ENCODE measurements at places on chromosomes 1 and 21.

- no peak for DNase-seq
Measured at GRCh38 chr1:62882201-62883104, 98.5 kb downstream of the ATG4C start.

DNA sequence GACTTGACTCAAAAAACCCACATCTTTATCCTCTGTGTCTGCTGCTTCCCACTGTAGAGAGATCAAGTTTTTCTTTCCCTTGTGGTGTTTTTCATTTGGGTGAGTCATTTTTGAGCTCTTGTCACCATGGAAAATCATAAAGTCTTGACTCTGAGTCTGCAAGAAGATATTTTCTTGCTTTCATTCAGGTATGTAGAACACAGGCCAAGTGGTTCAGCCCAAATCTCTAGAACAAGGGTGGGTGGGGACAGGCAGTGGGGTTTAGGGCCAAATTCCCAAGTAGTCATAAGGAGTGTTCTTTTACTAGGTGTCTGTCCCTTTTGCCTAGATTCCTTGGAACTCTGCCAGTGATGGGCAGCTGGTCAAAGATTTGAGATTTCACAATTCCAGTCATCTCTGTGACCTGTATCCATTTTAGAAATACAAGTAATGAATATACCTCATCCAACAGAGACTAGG is 21.5 kb upstream of the ARHGAP29 start:
- no peak for DNase-seq

DNA sequence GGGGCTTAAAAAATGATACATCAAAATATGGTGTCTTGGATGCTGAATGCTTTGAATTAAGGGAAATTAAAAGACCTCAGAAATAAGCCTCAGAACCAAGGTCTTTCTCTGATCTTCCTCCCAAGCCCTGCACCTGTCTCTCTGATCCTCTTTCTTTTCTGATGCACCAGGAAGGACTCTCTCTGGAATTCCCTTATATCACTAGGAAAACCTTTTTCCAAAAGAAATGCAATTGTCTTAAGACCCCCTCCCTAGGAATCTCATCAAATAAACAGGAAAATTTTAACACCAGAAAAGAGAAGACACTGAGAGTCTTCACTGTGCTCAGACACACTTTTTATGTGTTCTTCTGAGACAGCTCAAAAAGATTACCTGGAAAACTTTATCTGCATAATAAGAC is 159.5 kb upstream of the PTBP2 start:
- no peak for DNase-seq

GRCh38 chr1:50453266-50453665 is 30.0 kb upstream of the DMRTA2 start:
- DNase-seq = no peak

DNA sequence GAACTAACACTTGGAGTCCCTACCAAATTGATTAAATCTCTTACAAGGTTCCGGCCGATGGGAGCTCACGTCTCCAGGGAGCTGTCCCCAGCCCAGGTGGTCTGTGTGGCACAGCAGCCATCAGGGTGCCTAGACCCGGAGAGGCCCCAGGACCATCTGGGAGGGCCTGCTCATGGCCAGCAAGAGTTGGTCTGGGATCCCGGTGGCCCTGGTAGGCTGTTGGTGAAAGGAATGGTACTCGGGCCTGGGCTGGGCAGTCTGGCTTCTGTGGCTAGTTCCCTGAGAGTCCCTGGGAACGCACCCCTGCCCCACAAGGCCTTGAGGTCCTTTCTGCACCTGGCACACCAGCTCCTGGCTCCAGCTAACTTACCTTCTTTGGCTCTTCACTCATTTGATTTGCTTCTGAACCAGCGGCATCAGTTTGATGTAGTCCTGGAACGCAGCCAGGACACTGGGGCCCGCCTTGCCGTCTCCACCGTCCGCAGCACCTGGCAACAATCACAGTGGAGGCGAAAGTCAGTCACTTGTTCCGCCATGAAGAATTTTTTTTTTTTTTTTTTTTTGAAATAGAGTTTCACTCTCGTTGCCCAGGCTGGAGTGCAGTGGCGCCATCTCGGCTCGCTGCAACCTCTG is 62.5 kb downstream of the SCCPDH start:
- DNase-seq = no peak

DNA sequence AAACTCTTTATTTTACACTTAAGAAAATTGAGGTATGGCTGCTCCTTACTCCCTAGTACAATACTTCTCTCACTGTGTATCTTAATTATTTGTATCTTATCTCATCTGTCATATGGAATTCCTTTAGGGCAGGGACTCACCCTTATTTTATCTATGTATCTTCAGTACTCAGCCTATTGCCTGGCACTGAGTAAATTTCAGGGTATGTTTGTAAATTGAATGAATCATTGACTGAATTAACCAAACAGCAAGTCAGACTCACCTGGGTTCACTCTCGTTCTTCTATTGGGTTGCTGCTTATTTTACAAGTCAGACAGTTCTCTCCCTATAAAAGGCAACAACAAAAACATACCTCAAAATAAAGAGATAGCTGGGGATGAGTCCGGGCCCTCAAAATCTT is 63.8 kb downstream of the LAMC1 start:
- no peak for DNase-seq

- DNase-seq = peak; percentile 70
Measured at GRCh38 chr1:100834777-100835660, 59.6 kb downstream of the EXTL2 start.
